Tibial artery (tissue), 4 donors: ENCODE measurements at places on chromosomes 6 and 20.

DNA sequence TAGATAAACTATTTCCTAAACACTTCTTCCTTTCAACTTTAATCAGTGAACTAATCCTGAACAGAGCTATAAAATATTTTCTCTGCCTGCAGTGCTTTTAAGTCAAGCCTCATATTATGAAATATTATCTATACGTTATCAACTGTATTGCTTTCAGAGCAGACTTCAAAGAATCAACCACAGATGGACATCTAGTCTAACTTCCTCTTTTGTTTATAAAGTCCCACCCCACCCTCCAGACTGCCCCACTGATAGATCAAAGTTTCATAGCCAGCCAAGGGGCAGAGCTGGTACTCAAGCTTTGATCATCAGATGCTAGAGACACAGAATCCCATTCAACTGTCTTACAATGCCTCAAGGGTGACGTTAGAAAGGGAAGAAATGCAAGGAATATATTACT lies 308.3 kb downstream of the LAMA2 start:
- no peaks in the 10 kb centered on the region for H3K36me3 ChIP-seq
- no peaks in the 10 kb centered on the region for H3K27me3 ChIP-seq
- H3K4me1 ChIP-seq, result no peaks in the 10 kb centered on the region
- no peak overlapping the region for H3K27ac ChIP-seq
- no peak overlapping the region for H3K4me3 ChIP-seq

DNA sequence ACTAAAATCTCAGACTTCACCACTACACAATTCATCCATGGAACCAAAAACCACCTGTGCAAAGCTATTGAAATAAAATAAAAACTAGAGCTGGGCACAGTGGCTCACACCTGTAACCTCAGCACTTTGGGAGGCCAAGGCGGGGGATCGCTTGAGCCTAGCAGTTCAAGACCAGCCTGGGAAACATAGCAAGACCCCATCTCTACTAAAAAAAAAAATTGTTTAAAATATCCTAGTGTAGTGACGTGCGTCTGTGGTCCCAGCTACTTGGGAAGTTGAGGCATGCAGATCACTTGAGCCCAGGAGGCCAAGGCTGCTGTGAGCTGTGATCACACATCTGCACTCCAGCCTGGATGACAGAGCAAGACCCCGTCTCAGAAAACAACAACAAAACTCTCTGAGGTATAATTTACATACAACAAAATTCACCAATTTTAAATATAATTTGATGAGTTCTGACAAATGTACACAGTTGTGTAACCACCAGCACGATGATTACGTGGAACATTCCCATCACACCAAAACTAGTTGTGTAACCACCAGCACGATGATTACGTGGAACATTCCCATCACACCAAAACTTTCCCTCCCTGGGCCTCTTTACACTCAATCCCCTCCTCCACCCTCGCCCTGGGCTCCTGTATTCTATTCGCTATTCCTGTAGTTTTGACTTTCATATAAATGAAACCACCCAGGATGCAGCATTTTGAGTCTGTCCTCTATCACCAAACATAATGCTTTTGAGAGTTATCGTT lies 107.5 kb downstream of the TAF4 start:
- no peaks in the 10 kb centered on the region for H3K4me1 ChIP-seq
- H3K27ac ChIP-seq, result no peak overlapping the region
- H3K36me3 ChIP-seq, result no peaks in the 10 kb centered on the region
- no peak overlapping the region for H3K4me3 ChIP-seq

- H3K27me3 ChIP-seq, result no peaks in the 10 kb centered on the region
- no peak overlapping the region for H3K4me3 ChIP-seq
- H3K4me1 ChIP-seq, result no peaks in the 10 kb centered on the region
- DNase-seq, result no peak
- no peak overlapping the region for H3K27ac ChIP-seq
Measured at GRCh38 chr6:105889902-105890301, 196.2 kb upstream of the PRDM1 start.

- no peaks in the 10 kb centered on the region for H3K27me3 ChIP-seq
- no peaks in the 10 kb centered on the region for H3K36me3 ChIP-seq
- H3K27ac ChIP-seq, result no peak overlapping the region
- H3K4me1 ChIP-seq, result no peaks in the 10 kb centered on the region
- DNase-seq, result no peak
- no peak overlapping the region for H3K4me3 ChIP-seq
Measured at GRCh38 chr6:16372029-16372776, 133.8 kb downstream of the GMPR start.

DNA sequence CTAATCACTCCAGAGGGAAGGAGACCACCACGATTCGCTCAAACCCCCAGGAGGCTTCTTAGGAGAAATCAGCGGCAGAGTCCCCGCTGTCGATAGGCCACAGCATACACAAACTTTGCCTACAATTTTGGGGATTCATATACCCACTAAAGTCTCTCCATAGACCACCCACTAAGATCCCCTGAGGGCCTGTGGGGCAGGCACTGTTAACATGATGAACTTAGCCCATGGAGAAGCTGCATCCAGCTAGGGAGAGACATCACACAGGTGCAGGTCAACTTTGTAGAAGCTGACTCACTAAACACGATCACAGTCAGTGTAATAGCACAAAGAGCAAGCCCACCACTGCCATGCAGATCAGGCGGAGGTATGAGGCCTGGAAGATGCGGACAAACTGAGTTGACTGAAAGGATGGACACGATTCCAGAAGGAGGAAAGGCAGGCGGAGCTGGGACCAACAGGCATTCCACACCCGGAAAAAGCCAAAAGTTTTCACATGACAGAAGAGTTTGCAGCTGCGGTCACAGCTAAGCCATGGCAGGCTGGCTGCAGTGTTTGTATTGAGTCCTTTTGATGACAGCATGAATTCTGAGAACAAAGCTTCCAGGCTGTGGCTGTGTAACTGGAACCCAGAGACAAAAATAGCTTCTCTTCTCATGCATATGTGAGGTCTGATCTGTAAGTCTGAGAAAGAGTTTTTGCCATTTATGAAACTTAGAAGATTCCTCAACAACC lies 75.7 kb upstream of the QKI start:
- H3K27ac ChIP-seq, result no peak overlapping the region
- no peak overlapping the region for H3K4me3 ChIP-seq
- H3K27me3 ChIP-seq, result no peaks in the 10 kb centered on the region

GRCh38 chr6:122426597-122426996 lies 27.1 kb downstream of the HSF2 start:
- no peaks in the 10 kb centered on the region for H3K27me3 ChIP-seq
- no peak overlapping the region for H3K27ac ChIP-seq
- H3K36me3 ChIP-seq, result peaks cover 36% of the 10 kb centered on the region
- no peak for DNase-seq

DNA sequence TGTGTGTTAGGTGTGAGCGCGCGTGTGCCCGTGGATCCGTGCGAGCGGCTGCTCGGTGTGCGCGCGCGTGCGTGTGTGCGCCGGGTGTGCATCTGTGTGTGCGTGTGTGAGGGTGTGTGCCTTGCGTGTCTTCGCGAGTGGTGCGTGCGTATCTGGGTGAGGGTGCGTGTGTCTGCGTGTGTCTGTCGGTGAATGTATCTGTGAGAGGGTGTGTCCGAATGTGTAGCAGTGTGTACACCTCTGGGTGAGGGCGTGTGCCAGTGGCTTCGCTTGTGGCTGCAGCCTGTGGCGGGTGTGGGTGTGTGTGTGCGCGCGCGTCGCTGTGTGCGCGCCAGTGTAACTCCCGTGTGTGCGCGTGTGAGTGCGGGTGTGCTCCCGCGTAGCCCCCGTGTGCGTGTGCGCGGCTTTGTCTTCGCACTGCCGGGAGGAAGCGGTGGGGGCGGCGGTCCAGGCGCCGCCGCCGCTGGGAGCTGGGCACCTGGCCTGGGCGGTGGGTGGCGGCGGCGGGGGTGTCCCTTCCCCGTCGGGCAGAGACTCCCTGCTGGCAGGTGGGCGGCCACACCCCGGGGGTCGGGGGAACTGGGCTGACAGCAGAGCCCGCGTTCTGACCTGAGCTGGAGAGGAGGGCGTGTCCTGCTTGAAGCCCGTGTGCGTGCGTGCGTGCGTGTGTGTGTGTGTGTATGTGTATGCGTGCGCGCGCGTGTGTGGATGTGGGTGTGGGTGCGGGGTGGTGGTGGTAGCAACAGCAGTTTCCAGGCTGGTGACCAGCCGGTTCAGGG lies 61.3 kb upstream of the EPB41L1 start:
- H3K4me3 ChIP-seq, result peak overlapping the region; percentile 94
- H3K36me3 ChIP-seq, result no peaks in the 10 kb centered on the region
- H3K27ac ChIP-seq, result peak overlapping the region; percentile 76
- H3K27me3 ChIP-seq, result no peaks in the 10 kb centered on the region

DNA sequence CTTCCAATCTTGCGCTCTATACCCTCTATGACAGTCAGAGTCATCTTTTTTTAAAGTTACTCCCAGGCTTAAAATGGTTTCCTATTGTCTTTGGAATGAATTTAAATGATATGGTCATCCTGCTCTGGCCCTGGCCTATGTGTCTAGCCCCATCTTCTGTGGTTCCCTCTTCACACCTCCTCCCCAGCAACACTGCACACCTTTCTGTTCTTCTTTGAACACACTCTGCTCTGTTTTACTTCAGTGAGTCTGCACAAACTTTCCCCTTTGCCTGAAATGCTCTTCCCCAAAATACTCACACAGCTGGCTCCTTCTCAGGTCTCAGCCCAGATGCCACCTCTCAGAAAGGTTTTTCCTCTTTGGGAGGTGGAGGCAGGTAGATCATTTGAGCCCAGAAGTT lies 132.7 kb downstream of the FYN start:
- no peak overlapping the region for H3K27ac ChIP-seq
- no peak for DNase-seq
- no peaks in the 10 kb centered on the region for H3K27me3 ChIP-seq
- H3K36me3 ChIP-seq, result no peaks in the 10 kb centered on the region
- no peaks in the 10 kb centered on the region for H3K4me1 ChIP-seq

- peaks cover 7% of the 10 kb centered on the region for H3K4me1 ChIP-seq
- DNase-seq, result no peak
- H3K27ac ChIP-seq, result no peak overlapping the region
- peaks cover 7% of the 10 kb centered on the region for H3K27me3 ChIP-seq
- no peak overlapping the region for H3K4me3 ChIP-seq
Measured at GRCh38 chr6:26329763-26330511, 35.1 kb upstream of the BTN3A2 start.
